WERI-Rb-1 (cell line): ENCODE measurements at places on chromosomes 13 and 19.

DNA sequence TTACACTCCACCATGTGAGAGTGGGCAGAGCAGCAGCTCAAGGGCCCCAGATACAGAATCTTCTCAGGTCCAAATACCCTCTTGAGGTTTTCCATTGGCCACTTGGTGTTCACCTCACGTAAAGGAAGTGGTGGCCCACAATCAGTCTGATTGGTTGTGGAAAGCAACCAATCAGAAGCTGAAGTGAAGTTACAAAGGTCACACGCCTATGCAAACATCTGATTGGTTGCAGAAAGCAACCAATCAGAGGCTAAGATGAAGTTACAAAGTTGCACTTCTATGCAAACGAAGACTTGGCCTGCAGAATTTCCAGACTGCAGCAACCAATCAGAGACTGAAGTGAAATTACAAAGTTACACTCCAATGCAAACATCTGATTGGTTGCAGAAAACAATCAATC is 14.3 kb upstream of the TM9SF2 start:
- no peak for DNase-seq

DNA sequence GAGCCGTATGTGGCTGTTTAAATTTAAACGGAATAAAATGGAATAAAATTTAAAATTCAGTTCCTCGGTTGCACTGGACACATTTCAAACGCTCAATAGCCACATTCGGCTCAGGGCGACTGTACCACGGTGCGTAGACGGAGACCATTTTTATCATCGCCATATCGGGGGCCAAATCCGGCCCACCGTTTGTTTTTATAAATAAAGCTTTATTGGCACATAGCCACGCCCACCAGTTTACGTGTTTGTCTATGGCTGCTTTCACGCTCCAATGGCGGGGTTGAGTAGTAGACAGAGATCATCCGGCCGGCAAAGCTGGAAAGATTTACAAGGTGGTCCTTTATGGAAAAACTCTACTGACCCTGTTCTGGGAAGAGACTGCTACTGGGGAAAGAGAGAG is 33.0 kb downstream of the PTPRS start:
- DNase-seq, result no peak

DNA sequence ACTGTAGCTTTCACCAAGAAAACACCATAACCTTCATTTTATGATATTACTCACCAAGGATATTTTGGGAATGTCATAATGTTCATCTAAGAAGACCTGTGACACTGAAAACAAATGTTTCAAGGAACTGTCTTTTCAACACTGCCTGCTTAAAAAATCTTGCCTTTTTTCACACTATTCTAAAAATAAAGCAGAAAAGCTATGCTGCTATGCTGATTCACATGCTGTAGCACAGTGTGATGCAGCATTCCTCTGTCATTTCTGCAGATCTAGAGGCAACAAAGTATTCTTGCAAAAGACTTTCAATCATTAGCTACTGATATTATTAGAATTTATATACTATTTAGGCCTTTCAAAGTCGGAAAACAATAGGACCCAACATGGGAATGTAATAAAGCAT is 525.7 kb downstream of the UQCRFS1 start:
- no peak for DNase-seq

GRCh38 chr19:54682306-54682856 is 19.6 kb downstream of the LILRB4 start:
- no peak for DNase-seq

DNA sequence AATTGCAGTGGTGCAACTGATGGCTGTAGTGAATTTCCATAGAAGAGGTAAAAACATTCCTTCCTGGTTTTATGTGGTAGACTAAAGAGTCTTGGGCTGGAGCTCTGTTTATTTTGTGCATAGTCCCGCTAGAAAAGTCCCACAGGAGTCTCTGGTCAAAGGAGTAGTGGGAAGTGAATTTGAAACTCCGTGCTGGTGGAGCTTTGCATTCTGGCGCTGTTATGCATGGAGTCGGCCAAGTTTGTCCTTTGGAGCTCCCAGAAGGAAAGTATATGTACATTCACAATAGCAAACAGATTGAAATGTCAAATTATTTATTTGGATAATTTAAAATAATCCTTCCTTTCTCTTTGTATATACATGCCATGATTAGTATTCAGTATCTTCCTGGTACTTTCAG is 296.5 kb downstream of the LMO7 start:
- no peak for DNase-seq

GRCh38 chr19:33794683-33795369 is 1.8 kb upstream of the KCTD15 start:
- peak; percentile 38 for DNase-seq
